ENCODE measurements at places on chromosomes 7 and 10.

GRCh38 chr10:58867683-58868082 is 308.8 kb upstream of the PHYHIPL start:
- no peak for DNase-seq
- no peak overlapping the region for H3K4me3 ChIP-seq
- H3K4me1 ChIP-seq = no peaks in the 10 kb centered on the region
- H3K27me3 ChIP-seq = no peaks in the 10 kb centered on the region
- H3K36me3 ChIP-seq = no peaks in the 10 kb centered on the region

DNA sequence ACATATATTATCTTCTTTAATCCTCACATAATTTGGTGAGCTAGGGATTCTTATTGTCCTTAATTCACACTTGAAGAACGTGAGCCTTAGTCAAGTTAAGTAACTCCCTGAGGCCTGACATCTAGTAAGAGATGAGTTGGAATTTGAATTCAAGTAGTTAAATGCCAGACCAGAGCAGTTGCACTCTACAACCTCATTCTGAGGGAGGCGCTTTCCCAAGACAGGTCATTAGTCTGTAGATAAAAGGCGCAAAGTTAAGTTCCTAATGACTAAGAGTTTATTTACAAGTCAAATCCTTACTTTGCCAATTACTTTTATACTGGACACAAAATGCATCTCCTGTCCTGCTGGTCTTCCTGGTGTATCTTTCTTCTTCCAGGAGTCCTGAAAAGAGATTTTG is 3.6 kb upstream of the EXOC6 start:
- H3K36me3 ChIP-seq = peaks cover 2% of the 10 kb centered on the region
- no peak overlapping the region for H3K4me3 ChIP-seq
- no peaks in the 10 kb centered on the region for H3K27me3 ChIP-seq
- no peak overlapping the region for H3K27ac ChIP-seq

GRCh38 chr10:128064108-128064969 is 61.9 kb downstream of the MKI67 start:
- H3K27me3 ChIP-seq = no peaks in the 10 kb centered on the region
- peak overlapping the region; percentile 73 for H3K27ac ChIP-seq
- H3K4me3 ChIP-seq = peak overlapping the region; percentile 68
- DNase-seq = peak; percentile 55
- peaks cover 73% of the 10 kb centered on the region for H3K4me1 ChIP-seq
- H3K36me3 ChIP-seq = peaks cover 65% of the 10 kb centered on the region

DNA sequence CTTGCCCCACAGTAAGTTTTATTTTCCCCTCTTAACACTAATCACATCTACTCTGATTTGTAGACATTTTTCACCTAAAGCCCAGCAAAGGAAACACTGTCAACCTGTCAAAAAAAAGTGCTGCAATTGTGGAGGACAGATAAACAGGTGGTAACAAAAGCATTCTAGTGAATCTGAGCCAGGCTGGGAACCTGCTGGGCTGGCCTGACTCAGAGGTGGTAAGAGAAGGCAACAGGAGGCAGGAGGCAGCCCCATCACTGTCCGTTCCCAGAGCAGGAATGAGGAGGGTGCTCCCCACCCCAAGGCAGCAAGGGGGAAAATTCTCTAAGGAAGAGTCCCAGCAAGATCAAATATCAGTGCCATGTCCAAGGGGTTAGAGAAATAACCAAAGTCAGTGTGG is 19.5 kb upstream of the HERPUD2 start:
- H3K36me3 ChIP-seq = peaks cover under 1% of the 10 kb centered on the region
- peaks cover 21% of the 10 kb centered on the region for H3K4me1 ChIP-seq
- H3K27me3 ChIP-seq = no peaks in the 10 kb centered on the region
- H3K27ac ChIP-seq = peak overlapping the region; percentile 56
- H3K4me3 ChIP-seq = no peak overlapping the region

DNA sequence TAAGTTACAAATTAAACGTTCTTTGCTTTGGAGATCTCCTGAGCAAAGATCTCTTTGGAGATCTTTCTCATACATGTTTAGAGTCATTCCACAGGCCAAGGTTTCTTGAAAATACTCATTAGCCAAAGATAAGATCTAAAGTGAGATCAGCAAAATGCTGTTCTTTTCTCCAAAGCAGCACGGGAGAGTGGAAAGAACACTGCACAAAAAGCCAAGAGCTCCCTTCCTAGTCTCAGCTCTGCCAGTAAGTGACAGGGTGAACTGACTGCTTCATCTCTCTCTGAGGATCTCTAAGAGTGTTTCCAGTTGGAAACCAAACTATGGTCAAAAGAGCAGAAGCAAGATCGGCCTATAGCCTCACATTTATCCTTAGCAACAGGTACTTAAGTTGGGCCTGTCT is 168.4 kb upstream of the ASAH2 start:
- no peak overlapping the region for H3K27ac ChIP-seq
- peaks cover 1% of the 10 kb centered on the region for H3K36me3 ChIP-seq
- peaks cover 54% of the 10 kb centered on the region for H3K4me1 ChIP-seq
- no peak for DNase-seq
- no peaks in the 10 kb centered on the region for H3K27me3 ChIP-seq

DNA sequence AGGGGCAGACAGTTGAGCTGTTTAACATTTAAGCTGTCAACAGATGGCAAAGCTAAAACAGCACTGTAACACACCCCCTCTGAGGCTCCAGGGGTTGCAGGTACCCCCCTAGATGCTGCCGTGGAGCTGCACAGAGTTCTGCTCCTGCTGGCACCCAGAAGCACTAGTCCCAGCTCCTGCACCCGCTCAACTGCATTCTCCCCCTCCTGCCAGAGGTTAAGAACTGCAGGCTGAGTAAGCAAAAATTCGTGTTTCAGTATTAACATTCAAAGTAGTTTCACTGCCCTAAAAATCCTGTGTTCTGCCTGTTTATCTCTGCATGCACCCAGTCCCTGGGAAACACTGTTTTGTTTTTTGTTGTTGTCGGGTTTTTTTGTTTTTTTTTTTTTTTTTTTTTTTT is 790.8 kb upstream of the KCND2 start:
- no peak overlapping the region for H3K27ac ChIP-seq
- DNase-seq = no peak
- H3K27me3 ChIP-seq = no peaks in the 10 kb centered on the region
- H3K4me1 ChIP-seq = no peaks in the 10 kb centered on the region
- no peak overlapping the region for H3K4me3 ChIP-seq

DNA sequence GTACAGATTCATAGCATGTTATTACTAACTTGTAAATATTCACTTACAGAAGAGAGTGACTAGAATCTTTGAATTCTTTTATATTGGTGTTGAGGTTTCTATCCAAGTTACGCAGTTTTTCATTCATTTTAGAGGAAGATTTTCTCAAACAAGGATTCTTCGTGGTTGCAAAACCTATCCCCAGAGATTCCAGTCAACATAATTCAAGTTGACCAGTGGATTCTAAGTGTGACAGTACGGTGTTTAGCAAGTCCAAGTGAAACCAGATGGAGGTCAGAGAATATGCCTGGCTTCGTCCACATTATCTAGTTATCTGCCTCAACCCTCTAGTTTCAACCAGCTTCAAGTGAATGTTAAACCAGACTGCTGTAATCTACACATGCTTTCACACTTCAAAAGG is 131.9 kb downstream of the SDK1 start:
- no peaks in the 10 kb centered on the region for H3K36me3 ChIP-seq
- no peak overlapping the region for H3K4me3 ChIP-seq
- no peak overlapping the region for H3K27ac ChIP-seq
- H3K4me1 ChIP-seq = no peaks in the 10 kb centered on the region
- no peak for DNase-seq

GRCh38 chr10:19845503-19846368 is 29.5 kb downstream of the PLXDC2 start:
- no peak for DNase-seq
- no peak overlapping the region for H3K4me3 ChIP-seq
- H3K4me1 ChIP-seq = no peaks in the 10 kb centered on the region
- H3K36me3 ChIP-seq = no peaks in the 10 kb centered on the region
- no peak overlapping the region for H3K27ac ChIP-seq
- no peaks in the 10 kb centered on the region for H3K27me3 ChIP-seq

DNA sequence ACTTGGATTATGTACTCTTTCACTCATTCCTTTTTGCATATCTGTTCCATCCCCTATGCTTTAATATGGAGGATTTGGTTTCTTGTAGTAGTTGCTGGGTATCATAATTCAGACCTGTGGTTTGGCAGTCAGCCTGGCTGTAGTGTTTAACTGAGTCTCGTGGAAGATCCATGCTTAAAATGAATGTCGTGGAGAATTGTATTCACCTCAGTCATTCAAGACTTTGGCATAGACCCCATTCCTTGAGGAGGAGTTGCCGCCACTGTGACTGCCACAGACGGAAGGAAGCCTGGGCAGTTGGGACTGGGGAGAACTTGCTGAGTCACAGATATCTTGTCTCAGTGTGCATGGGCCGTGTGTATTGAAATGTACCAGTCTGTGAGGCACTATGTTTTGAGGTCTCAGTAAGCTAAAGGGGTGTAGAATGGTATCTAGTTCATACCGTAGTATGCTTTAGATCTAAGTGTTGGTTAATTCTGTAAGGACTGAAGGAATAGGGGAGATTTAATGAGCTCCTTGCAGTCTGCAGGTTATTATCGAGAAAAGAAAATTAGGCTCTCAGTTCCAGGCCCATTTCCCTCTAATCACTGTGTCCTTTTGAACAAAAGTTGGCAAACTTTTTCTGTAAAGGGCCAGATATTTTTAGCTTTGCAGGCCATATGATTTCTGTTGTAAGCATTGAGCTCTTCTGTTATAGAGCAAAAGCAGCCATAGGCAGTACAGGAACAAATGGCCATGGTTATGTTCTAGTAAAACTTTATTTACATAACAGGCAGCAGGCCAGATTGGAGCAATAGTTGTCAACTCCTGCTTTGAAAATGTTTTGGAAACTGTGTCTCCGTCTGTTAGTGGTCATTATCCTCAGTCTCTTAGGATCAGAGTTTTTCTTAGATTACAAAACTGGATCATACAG is 76.8 kb downstream of the TPST1 start:
- H3K36me3 ChIP-seq = no peaks in the 10 kb centered on the region
- H3K4me1 ChIP-seq = no peaks in the 10 kb centered on the region
- no peak for DNase-seq
- no peak overlapping the region for H3K27ac ChIP-seq

- peaks cover 8% of the 10 kb centered on the region for H3K4me1 ChIP-seq
- H3K4me3 ChIP-seq = no peak overlapping the region
- no peak overlapping the region for H3K27ac ChIP-seq
- DNase-seq = no peak
Observed at GRCh38 chr10:17147884-17148489, 18.4 kb upstream of the CUBN start.

GRCh38 chr7:127930341-127931328 is 100.6 kb downstream of the LRRC4 start:
- DNase-seq = no peak
- H3K36me3 ChIP-seq = peaks cover 10% of the 10 kb centered on the region
- no peak overlapping the region for H3K4me3 ChIP-seq
- H3K4me1 ChIP-seq = peaks cover 27% of the 10 kb centered on the region
- H3K27ac ChIP-seq = no peak overlapping the region

DNA sequence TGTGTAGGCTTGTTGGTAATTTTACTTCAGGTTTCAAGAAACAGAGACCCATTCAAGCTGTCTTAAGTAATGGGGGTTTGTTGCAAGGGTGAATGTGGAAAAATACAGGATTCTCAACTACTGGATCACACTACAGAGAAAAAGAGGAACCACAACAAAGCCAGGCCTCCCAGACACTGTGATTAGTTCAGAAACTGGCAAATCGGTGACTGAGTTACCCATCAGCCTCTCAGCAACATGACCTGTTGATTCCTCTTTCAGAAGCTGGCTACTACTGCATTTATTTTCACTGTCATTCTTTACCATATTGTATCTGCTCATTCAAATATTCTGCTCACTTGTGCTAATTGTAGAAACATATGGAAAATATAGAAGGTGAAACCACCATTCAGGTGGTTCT is 16.0 kb downstream of the CCDC71L start:
- no peaks in the 10 kb centered on the region for H3K36me3 ChIP-seq
- peaks cover 29% of the 10 kb centered on the region for H3K27me3 ChIP-seq
- H3K4me3 ChIP-seq = no peak overlapping the region
- H3K4me1 ChIP-seq = no peaks in the 10 kb centered on the region
- H3K27ac ChIP-seq = no peak overlapping the region

- peaks cover 6% of the 10 kb centered on the region for H3K4me1 ChIP-seq
- H3K27ac ChIP-seq = no peak overlapping the region
- peaks cover 100% of the 10 kb centered on the region for H3K27me3 ChIP-seq
- no peak overlapping the region for H3K4me3 ChIP-seq
Observed at GRCh38 chr7:157674715-157675426, 338.1 kb downstream of the DNAJB6 start.

DNA sequence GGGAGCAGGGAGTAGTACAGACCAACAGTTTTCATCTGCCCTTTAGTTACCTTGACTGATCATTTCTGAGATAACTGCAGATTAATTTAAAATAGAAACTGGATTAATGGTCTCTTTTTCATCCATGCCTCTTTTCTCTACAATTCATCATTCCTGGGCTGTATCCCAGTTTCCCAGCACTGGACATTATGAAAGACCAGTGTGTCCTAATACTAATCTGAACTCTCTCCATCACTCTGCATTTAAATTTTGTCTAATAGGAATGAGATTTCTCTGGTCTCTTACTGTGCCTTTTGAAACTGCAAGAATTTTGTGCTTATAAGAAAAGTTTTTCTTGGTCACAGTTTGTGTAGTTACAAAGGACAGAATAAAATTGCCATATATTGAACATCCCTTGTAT is 12.7 kb downstream of the PLEKHA8 start:
- H3K36me3 ChIP-seq = peaks cover 4% of the 10 kb centered on the region
- no peak overlapping the region for H3K27ac ChIP-seq
- H3K4me1 ChIP-seq = peaks cover 14% of the 10 kb centered on the region
- H3K4me3 ChIP-seq = no peak overlapping the region

- H3K36me3 ChIP-seq = no peaks in the 10 kb centered on the region
- H3K4me1 ChIP-seq = no peaks in the 10 kb centered on the region
- no peak overlapping the region for H3K4me3 ChIP-seq
- no peak overlapping the region for H3K27ac ChIP-seq
Observed at GRCh38 chr7:155951554-155952158, 139.4 kb upstream of the SHH start.

- H3K4me3 ChIP-seq = peak overlapping the region; percentile 75
- H3K4me1 ChIP-seq = peaks cover 15% of the 10 kb centered on the region
- H3K27me3 ChIP-seq = peaks cover 63% of the 10 kb centered on the region
- no peak for DNase-seq
- H3K27ac ChIP-seq = peak overlapping the region; percentile 82
Observed at GRCh38 chr7:155490697-155491628, 33.0 kb downstream of the EN2 start.

GRCh38 chr7:132509643-132510042 is 66.6 kb downstream of the PLXNA4 start:
- DNase-seq = no peak
- H3K4me1 ChIP-seq = peaks cover 18% of the 10 kb centered on the region
- H3K4me3 ChIP-seq = no peak overlapping the region
- no peaks in the 10 kb centered on the region for H3K27me3 ChIP-seq

- no peaks in the 10 kb centered on the region for H3K27me3 ChIP-seq
- peak overlapping the region; percentile 92 for H3K27ac ChIP-seq
- peaks cover 4% of the 10 kb centered on the region for H3K36me3 ChIP-seq
- DNase-seq = peak; percentile 41
- peaks cover 42% of the 10 kb centered on the region for H3K4me1 ChIP-seq
- H3K4me3 ChIP-seq = peak overlapping the region; percentile 74
Observed at GRCh38 chr10:24882047-24882698, 70.2 kb downstream of the PRTFDC1 start.

Data from central memory CD8-positive, alpha-beta T cell (primary cell).